ENCODE measurements at places on chromosomes 6 and 20.

DNA sequence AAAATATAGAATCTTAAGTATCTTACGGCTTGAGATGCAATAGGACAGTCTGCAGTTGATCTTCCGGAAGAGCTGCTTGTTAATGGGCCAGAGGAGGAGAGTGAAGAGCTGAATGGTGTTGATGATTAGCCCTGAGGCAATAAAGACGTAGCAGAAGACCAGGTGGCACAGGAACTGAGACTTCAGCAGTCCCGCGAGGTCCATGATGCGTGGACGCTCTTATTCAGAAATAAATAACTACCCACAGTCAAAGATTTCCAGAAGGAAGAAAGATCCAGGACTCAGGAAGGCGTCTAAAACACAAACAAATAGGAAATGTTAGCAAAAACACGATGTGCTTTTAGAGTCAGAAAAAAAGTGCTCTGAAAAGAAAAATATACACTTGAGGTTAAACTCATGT, 41.9 kb downstream of the AGPAT4 start:
- DNase-seq, result no peak

DNA sequence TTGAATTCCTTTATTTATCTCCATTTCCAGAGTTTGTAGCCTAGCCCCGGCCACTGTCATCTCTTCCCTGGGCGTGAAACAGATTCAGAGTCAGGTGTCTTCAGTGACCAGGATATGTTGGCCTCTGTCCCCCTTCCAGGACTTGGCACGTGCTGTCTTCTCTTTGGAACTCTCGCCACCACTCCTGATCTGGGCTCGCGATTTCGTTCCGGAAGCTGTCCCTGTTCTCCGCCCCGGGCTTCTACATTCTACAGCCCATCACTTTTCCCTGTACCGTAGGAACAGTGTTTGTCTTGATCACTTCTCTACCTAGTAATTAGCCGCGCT, 739 bp downstream of the GSS start:
- DNase-seq, result peak; percentile 16

DNA sequence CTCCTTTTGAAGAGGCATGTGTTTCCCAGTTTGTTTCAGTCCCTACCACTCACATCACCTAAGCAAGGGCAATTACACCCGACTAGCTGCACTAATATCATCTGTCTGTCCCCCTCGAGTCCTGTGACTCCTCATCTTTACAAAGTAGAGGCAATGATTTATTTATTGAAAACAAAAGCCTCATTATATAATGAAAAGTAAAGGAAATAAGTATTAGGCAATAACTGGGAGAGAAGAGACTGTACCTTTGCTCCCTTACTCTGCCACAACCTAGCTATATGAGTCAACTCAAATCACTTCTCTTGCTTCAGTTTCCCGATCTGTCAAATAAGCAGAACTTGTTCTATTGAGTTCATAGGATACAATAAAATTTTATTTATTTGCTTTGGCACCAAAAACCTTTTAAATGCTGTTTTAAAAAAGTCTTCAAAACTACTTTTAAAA, 38.9 kb downstream of the CSNK2A1 start:
- no peak for DNase-seq

- no peak for DNase-seq
These were observed 339.0 kb downstream of the TPBG start for GRCh38 chr6:82702574-82702973.

All from NCI-H774 (cell line).